ENCODE measurements at places on chromosomes 12 and 14.

DNA sequence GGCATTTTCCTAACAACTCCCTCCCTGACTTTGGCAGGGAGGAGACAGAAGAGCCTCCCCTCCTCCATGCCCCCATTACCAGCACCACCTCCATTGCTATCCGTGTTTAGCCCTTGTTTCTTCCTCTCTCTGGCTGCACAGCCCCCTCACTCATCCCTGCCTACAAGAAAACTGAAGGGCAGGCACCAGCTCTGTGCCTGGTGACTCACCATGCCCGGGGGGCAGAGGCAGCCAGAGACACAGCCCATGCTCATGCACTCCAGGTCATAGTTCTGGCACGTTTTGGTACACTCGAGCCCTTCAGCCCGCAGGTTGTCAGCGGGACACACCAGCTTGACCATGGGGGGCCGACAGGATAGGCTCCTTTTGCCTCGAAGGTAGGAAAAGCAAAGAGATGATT is 80.4 kb downstream of the VWF start:
- DNase-seq = no peak

- DNase-seq = no peak
Measured at GRCh38 chr14:46384611-46385010, 267.0 kb downstream of the RPL10L start.

GRCh38 chr14:65356327-65356836 is 56.1 kb upstream of the FUT8 start:
- no peak for DNase-seq

DNA sequence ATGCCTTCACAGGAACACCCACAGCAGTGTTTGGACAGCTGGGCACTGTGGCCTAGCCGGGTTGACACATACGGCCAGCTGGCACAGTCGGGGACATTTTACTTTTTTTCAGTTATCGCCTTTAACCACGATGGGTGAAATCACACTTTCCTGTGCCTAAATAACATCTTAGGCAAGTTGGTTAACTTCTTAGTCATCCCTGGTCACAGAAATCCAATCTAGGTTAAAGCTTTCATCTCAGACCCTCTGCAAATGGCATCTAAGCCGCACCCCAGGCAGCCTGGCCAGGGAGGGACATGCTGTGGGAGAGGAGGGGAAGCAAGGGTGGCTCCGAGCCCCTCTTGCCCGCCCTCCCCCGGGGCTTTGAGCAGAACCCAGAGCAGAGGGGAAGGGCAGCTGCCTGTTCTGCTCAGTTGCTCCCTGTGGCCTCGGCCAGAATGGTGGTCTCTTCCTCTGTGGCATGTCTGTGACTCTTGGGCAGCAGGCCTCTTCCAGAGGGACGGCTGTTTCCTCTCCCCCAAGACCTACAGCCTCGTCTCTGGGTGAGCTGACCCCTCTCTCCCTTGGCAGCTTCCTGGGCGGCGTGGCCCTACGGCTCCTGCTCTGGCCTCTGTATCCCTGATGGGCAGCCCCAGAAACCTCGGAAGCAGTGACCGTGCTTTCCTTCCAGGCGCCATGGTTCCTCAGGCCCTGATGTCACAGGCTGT is 85.4 kb upstream of the DYNC1H1 start:
- DNase-seq = no peak

DNA sequence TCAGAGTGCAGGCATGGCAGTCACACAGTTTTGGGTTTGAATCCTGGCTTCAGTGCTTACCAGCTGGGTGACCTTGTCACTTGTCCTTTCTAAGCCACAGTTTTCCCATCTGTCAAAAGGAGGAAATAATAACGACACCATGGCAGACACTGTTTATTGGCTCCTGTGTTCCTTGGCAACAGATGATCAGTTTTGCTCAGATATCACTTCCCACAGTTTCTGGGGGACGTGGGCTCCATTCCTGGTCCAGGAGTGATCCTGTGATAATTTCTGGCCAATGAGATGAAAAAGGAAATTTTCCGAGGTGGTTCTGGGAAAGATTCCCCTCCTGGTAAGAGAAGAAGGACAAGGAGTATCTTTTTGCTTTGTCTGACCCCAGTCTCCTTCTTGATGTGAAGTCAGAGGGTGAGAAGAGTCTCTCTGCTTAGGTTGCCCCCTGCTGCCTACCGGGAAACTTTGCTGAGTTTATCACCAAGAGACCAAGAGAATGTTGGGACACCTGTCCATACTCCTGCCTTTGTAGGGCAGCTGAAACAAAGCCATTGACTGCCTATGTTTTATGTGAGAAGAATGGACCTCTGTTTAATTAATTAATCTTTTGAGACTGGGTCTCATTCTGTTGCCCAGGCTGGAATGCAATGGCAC is 178.9 kb upstream of the NRXN3 start:
- DNase-seq = no peak
